Suppressor macrophage treated with lipopolysaccharide for 4 hours (primary cell): ENCODE measurements at places on chromosomes 1 and 21.

GRCh38 chr1:86596741-86597290 is 49.9 kb downstream of the CLCA4 start:
- DNase-seq: no peak

GRCh38 chr1:30290581-30290980 is 432.8 kb downstream of the MATN1 start:
- no peak for DNase-seq

- DNase-seq: no peak
These were observed 46.5 kb downstream of the NENF start for GRCh38 chr1:212479188-212479587.

- DNase-seq: peak; percentile 97
These were observed 53.4 kb downstream of the TOMM20 start for GRCh38 chr1:235075048-235075776.

DNA sequence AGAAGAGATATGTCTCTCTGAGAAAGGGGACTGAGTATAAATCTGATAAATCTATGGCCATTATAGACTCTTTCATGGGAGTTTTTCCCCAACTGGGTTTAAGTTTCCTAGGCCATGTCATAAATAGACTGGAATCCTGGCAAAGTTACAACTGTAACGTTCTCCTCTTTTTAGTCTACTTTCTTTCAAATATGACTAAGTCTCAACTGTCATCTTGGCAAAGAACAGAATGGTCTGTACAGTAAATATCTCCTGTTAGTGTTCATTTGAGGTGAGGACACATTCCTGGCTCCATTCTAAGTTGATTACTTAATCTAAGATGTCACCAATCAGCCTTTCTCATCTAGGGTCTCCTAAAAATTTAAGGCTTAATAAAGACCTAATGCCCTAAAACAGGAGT is 300.5 kb downstream of the BRINP2 start:
- no peak for DNase-seq

GRCh38 chr1:223150443-223150842 is 7.4 kb upstream of the TLR5 start:
- no peak for DNase-seq

DNA sequence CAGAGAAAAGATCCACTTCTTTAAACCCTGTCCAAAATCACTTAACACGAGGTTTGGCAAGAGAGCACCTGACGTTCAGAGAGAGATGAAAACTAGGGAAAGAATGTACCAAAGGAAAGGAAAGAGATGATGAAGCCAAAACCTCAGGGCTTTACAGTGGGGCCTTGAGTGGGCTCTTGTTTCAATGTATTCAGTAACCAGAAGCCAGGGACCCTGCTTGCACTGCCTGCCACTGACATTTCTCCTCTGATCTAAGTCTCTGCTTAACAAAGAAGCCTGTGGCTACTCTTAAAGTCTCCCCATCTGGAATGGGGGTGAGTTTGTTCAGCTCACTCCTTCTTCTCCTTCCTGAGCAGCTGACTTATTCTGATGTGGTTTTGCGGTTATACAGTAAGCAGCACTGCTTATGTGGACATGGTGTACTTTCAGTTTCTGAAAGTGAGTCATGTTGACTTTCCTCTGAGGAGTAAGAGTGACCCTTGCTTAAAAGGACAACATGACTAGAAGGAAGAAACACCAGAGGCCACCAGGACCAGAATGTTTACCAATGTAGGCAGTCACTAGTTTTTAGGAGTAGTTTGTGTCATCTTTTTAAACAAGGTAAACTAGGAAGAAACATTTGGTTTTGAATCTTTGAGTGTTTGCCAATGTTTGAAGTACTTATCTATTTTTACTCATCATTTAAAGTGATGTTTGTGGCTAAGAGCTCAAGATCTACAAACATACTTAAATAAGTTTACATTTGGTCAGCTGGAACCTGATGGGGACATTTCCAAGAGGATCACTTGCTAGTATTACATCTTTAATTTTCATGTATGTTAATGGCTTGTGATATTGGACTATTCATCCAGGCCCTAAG is 87.4 kb downstream of the FASLG start:
- DNase-seq: peak; percentile 94

GRCh38 chr21:42632771-42633690 is 20.4 kb upstream of the PDE9A start:
- no peak for DNase-seq

DNA sequence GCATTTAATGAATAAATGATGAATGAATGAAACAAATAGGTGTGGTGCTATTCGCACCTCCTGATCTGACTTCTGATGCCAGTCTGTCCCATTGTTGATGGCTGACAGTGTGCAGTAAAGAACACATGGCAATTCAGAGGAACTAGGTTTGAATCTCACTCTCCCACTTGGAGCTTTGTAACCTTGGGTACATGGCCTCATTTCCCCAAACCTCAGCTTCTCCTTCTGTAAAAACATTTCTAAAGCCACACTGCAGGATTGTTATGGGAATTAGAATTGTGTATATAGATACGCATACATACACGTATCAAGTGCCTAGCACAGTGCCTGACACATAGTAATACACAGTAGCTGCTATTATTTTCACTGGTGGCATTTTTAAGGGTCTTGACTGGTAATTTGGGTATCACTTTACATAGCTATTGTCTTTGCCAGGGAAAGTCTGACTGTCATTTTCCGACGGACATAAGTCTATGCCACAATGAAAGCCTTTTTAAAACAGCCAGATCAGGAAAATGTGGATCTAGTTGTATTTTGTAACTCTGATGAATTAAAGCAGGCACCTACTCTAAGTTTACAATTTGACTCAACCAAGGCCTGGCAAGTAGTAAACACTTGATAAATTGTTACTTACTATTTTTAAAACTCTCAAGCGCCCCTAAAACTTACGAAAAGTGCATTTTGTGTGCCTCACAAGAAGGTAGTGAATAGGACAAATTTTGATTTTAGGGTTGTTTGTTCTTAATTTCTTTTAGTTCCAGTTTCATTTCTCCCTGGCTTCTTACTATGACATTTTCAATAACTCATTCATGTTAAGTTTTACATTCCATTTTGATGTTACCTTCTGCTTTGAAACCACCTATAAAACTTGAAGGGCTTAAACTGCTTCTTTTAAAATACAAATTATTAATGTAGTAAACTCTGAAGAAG is 164.4 kb downstream of the SDCCAG8 start:
- DNase-seq: peak; percentile 70

DNA sequence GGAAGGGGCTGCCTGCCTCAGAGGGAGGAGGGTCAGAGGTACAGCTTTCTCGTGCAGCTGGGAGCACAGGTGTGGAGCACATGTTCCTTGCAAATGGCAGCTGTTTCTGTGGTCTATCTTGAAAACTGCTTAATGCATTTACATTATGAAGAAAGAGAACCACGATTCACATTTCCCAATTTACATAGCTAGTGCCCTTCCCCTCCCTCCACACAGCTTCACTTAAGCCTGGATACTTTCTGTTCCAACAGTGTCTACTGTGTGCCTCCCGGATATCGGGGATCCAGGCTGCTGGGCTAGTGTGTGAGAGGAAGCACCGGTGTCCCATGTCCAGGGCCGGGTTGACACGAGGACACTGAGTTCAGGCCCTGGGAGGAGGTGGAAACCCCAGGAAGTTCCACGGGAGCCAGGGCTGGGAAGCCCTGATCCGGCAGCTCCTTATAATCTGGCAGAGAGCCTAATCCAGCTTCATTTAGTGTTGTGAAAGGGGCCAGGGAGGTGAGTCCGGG is 31.6 kb downstream of the TMCC2 start:
- DNase-seq: peak; percentile 39

DNA sequence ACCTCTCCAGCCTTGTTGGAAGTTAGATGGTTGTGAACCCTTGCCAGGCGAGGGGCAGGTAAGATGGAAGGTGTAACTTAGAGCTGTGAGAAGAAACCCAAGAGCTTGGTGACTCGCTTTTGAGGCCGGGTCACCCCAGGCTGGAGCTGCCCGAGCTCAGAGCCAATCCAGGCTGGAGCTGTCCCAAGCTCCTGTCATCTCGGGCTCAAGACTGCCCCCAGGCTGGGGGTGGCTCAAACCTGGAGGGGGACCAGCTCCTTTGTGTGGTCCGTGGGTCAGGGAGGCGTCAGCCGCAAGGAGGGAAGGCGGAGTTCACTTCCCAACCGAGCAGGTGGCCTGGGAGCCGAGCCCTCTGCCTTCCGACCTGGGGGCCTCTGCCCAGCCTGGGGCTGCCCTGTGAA is 2.0 kb downstream of the HUNK start:
- DNase-seq: no peak

DNA sequence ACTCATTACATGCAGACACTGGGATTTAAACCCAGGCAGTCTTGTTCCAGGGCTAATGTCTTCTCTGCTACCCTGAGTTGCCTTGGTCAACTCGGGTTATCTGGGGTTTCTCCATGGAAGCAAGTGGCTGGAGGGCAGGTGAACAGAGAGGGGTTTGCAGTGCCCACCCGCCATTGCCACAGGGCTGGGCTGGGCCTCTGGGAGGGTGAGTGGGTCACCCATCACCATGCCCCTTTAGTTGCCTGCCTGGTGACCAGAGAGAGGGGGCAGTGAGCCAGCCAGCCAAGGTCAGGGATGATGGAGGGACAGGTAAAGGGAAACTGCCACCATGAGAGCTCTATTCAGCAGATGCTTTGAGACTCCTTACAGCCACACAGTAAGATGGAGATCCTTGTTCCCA is 53.2 kb downstream of the GRIK3 start:
- no peak for DNase-seq

- peak; percentile 49 for DNase-seq
These were observed 6.1 kb downstream of the NPPA start for GRCh38 chr1:11841245-11842153.

GRCh38 chr1:8004803-8005573 is 21.1 kb downstream of the ERRFI1 start:
- peak; percentile 81 for DNase-seq

GRCh38 chr1:244835276-244836134 is at the start of gene COX20:
Gene COX20 (plus strand): TSS chr1:244835658. CDS start chr1:244835715, 57 bp downstream.
- peak; percentile 94 for DNase-seq
